Activated T-cell treated with anti-CD3 and anti-CD28 coated beads, Interleukin-2, amount 50 U/mL, for 4 hours (primary cell): ENCODE measurements at places on chromosomes 5 and 9. TPM values are rescaled to one million over a fixed set of nuclear protein-coding genes. Genes with fewer than 3 reads are reported as not detected.

DDX4 gene
- 0.79 TPM for total RNA-seq

ACTBL2 gene
- total RNA-seq, result not detected

C5orf52 gene
- not detected for total RNA-seq

QRFP gene
- not detected for total RNA-seq

ATG10 gene
- 4.6 TPM for total RNA-seq

ATP10B gene
- total RNA-seq, result 0.15 TPM

TRPM6 gene
- total RNA-seq, result 0.23 TPM

PKD2L2 gene
- not detected for total RNA-seq

CKMT2 gene
- total RNA-seq, result not detected

C5orf58 gene
- not detected for total RNA-seq

CARTPT gene
- not detected for total RNA-seq
